ENCODE measurements at places on chromosomes 7 and 10. TPM values are rescaled to one million over a fixed set of nuclear protein-coding genes. Genes with fewer than 3 reads are reported as not detected.

CYP26C1 gene
- 0.63 TPM for total RNA-seq

HOXA11 gene
- 24.2 TPM for total RNA-seq

CDC14C gene
- total RNA-seq, result not detected

ANKRD22 gene
- not detected for total RNA-seq

SYT15B gene
- total RNA-seq, result 2.6 TPM

DYNC1I1 gene
- 0.16 TPM for total RNA-seq

SLC26A3 gene
- total RNA-seq, result not detected

DKK1 gene
- total RNA-seq, result 13.7 TPM

ADAM22 gene
- 7.3 TPM for total RNA-seq

TUBB8 gene
- total RNA-seq, result 0.33 TPM

FAM3C gene
- 40.6 TPM for total RNA-seq

CPED1 gene
- total RNA-seq, result 2.0 TPM

PDK4 gene
- 1.6 TPM for total RNA-seq

COL28A1 gene
- total RNA-seq, result 0.38 TPM

CTAGE4 gene
- 0.65 TPM for total RNA-seq

ANKRD61 gene
- not detected for total RNA-seq

SCIN gene
- 0.49 TPM for total RNA-seq

CDH23 gene
- total RNA-seq, result 0.13 TPM

PCDH15 gene
- total RNA-seq, result 0.51 TPM

RASA4B gene
- 26.1 TPM for total RNA-seq

DENND11 gene
- 5.4 TPM for total RNA-seq
